ENCODE measurements at places on chromosomes 6 and 20.

DNA sequence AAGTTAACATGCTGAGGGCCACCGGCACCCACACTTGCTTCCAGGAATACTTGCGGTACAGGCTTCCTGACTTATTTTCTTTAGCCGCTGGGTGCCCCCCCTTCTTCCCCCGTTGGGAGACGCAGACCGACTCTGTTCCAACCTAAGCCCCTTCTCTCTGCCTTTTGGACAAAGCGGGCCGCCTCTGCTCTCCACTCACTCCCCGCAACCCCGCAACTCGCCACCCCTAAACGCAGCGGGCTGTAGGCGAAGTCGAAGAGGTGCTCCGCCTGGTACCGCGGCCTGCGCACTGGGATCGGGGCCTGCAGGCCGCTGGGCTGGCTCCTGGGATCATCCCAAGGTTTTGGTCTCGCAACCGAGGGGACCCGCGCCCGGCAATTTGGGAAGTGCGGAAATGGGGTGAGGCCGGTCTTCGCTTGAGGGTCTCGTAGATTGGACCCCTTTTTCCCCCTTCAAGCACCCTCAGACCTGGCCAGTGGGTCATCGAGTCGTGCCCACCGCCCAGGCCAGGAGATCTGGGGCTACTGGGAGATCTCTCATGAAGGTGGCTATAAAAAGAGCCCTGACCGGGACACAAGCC, 4.7 kb upstream of the FOXF2 start:
- no peak for DNase-seq

DNA sequence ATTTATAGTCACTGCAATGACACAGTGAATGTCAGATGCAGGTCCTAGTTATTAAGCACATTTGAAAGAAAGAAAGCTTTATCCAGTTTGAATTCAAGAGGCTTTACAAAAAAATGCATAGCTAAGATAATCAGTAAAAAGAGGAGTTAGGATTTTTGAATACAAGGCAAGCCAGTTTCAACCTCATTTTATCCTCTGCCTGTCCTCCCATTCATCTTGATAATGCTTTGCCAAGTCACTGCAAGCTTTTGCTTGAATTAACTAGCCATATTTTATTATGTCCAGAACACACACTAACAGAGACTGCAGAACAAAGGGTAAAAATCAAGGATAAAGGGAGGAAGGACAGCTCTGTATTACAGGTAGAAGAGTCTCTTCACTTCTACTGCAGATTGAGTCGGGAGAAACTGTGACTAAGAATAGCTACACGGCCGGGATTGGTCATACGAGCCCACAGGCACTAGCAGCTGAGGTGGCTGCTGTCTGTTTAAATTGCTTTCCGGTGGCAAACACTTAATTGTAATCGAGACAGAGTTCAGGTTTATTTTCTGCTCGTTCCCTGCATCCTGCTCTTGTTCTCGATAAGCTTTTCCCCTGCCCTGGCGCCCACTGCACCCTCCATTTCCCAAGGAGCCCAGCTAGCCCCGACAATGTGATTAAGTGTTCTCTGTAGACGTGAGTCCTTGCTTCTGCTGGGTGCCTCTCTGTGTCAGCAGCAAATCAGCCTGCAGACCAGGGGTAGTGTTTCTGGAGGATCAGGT, 30.5 kb upstream of the AKAP12 start:
- DNase-seq, result no peak

DNA sequence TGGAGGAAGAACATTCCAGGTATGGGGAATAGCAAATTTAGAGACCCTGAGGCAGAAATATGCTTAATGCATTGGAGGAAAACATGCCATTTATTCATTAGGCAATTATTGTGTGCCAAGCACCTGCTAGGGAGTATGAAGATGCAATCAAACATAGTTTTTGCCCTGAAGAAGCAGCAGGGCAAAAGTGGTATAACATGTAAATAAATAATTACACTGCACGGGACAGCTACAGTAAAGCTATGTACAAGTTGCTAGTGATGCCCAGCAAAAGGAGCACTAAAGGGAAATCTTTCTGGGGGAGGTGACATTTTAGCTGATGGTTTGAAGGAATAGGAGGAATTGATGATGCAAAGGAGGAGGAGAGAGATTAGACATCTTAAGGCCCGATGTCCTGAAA, 624 bp upstream of the TJAP1 start:
- DNase-seq, result no peak

GRCh38 chr20:42274986-42275385, 656.8 kb upstream of the CHD6 start:
- DNase-seq, result no peak

- no peak for DNase-seq
Measured at GRCh38 chr6:80541181-80541580, 434.7 kb downstream of the BCKDHB start.

DNA sequence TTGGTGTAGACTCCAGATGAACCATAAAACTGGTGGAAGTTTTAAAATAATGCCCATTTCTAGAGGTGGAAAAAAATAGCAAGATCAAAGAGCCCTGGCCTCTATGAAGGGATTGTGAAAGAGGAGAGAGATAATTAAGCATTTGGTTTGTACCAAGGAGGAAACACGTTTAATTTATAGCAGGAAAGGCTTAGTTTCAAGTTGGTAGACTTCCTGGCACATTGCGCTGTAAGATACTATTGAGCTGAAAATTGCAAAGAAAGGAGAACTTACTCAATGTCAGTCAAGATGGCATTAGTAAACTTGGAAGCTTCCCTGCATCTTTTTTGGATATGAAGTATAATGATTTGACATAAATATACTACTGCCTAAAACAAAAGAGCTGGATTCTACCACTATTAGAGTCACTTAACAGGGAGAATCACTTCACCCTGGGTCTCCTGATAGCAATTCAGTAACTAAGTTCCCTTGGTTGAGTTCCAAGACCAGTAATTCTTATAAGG, 24.4 kb downstream of the MARCKS start:
- no peak for DNase-seq

- DNase-seq, result peak; percentile 38
Measured at GRCh38 chr20:36969478-36970186, 18.1 kb upstream of the SAMHD1 start.

DNA sequence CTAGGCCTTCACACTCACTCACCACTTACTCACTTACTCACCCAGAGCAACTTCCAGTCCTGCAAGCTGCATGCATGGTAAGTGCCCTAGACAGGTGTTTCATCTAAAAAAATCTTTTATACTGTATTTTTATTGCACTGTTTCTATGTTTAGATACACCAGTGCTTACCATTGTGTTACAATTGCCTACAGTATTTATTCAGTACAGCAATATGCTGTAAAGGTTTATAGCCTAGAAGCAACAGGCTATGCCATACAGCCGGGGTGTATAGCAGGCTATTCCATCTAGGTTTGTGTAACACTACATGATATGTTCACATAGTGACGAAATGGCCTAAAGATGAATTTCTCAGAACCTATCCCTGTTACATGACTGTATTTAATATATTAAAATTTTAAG, 37.1 kb upstream of the KCNK5 start:
- DNase-seq, result no peak

- no peak for DNase-seq
Measured at GRCh38 chr6:167394339-167394738, 69.5 kb downstream of the TTLL2 start.

DNA sequence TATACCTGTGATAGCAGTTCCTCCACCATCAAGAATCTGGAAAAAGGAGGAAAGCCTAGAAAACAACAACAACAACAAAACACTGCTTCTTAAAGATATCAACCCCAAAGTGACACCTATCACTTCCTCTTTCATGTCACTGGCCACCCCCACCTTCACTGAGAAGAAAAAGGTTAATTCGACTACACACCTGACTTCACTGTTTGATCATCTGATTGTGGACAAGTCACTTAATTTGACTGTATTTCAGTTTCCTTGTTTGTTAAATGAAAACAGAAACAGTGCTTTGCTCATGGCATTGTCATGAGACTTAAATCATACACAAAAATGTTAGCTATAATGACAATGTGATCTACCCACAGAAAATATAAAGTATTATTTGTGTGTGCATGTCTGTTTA, 280.6 kb upstream of the SULF2 start:
- no peak for DNase-seq

GRCh38 chr6:41377071-41377470, 41.7 kb downstream of the NCR2 start:
- no peak for DNase-seq

DNA sequence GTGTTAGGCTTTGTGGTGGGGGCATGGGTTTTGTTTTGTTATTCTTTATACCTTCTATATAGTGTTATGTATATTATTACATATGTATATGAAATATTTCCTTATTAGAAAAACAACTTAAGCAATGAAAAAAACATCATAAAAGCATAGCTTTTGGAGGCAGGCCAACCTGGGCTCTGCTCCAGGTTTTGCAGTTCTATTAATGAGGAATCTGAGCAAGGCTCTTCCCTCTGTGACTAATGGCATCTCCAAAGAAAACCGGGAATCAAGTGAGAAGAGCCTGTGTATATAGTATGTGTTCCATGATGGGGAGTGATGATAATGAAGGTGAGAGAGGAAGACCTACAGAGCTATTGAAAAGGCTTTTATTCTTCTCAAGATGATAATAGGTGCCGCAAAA, 291.1 kb downstream of the CLIC5 start:
- no peak for DNase-seq

DNA sequence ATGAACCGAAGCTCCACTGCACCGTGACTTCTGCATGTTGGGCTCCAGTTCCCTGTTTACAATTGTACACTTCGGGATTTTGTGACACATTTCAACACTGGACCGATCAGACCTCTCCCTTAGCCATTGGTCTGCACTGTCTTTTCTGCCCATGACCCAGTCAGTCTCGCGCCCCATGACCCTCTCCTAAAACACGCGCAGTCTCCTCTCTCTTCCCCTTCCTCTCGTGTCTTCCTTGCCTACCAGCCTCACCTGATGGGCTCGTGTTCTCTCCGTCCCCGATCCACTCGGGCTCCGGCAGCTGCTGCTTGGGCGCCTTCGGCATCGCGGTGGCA, 535 bp upstream of the ABCF1 start:
- DNase-seq, result no peak

DNA sequence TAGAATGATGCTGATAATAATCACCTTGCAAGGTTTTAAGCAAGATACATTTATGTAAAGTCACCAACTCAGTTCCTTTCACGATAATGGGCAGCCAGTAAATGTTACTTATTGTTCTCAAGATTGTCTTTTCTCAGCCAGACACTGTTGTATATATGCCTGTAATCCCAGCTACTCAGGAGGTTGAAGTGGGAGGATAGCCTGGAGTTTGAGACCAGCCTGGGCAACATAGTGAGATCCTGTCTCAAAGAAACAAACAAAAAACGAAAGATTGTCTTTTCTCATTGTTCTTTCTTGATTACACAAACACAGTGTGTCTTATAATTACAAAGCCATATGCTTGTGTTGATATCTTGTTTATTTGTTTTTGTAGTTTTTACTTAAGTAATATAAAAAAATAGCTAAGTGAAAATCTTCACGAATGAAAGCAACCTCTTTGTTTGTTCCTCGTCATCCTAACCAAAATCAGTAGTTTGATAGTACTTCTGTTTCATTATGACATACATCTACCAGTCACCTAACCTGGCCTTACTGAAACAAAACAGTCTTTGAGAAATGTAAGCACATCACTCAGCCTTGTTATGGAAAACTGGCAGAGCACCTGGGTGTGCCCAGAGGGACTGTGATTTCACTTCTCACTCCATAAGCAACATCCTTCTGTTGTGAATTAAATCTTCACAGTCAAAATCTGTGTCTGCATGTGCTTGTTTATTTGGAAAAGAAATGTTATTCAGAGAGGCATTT, 436.2 kb upstream of the SOX4 start:
- no peak for DNase-seq

- DNase-seq, result no peak
Measured at GRCh38 chr6:15594512-15595259, 68.1 kb downstream of the DTNBP1 start.

- peak; percentile 79 for DNase-seq
Measured at GRCh38 chr6:46170357-46171289, at the start of gene ENPP5. TSS of gene ENPP5 (minus strand) at chr6:46170980. CDS start at chr6:46168262, 2,718 bp downstream.

GRCh38 chr6:137871291-137871690, 4.2 kb downstream of the TNFAIP3 start:
- DNase-seq, result no peak

DNA sequence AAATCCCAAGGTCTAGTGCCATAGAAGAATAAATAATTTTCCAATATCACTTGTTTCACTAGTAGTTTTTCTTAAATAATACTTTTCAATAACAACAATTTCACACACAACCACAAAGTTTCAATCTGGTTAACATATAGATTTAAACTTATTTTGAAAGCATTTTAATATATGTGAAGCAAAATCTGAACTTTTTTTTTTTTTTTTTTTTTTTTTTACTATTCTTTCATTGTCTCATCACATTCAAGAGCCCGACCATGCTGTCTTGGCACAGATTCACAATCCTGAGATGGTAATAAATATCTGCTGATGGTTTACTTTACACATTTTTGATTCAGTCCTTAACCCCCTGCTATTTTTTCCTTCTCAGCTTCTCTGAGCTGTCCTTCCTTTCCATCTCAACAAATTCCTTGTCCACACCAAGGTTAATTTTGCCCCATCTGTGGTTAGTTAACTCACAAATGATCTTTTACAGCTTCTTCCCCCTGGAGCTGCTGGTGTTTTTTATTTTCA, 262.8 kb downstream of the TMEM242 start:
- no peak for DNase-seq

DNA sequence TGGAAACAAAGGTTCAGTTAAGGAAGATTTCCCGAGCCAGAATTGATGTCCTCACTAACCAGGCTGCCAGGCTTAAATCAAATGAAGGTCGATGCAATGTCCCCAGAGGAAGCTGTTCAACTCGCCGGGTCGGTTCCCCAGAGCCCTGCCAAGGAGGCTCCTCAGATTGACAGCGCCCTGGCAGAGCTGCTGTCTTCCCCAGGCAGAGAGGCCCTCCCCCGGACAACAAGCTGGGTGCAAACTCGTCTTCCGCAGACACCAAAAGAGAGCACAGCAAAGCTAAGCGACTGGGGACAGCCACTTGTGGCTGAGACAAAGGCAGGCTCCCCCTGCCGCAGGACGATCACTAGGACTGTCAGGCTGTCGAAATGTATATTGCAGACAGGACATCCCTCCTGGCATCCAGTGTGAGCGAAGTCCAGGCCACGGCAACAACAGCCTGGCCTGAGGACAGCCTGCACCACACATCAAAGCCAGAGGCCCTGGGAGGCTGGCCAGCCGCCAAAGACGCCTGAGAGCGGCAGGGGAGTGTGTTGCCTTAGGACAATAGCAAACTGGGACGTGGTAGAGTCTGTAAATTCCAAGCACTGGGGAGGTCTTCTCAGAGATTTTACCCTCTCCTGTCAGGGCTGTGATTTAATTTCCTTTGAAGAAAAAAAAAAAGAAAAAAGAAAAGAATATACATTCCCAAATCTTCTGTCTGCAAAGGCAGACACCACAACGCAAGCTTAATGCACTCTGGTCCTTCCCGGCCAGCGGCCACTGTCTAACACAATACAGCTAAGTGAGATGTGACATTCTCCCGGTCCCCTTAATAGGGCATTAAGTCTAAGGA, 99.1 kb downstream of the HIVEP2 start:
- peak; percentile 40 for DNase-seq

- DNase-seq, result peak; percentile 62
Measured at GRCh38 chr6:44176762-44177509, 18.3 kb downstream of the CAPN11 start.

DNA sequence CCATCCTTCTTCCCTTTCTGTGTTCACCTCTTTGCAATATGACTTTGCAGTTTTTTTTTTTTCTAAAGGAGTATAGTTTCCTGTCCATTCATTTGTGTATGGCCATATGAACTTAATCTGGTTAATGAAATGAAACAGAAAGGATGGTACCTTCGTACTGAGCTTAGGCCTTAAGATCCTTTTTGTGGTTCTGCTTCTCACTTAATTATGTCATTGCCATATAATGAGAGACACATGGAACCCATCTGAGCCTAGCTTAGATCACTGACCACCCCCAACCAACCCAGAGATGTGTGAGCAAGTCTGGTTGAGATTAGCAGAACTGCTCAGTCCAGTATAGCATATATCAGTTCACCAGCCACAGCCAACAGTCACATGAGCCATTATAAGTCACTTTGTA, 1179.6 kb downstream of the HACE1 start:
- DNase-seq, result no peak

Data from stimulated activated naive CD8-positive, alpha-beta T cell treated with anti-CD3 and anti-CD28 coated beads, Interleukin-15, Interleukin-2, amounts not matched to agents 100 U/mL and 50 U/mL, for 24 hours (primary cell).